Activated T-helper 17 cell treated with anti-CD3 and anti-CD28 coated beads, Interleukin-2, amount 50 U/mL, for 72 hours (primary cell): ENCODE measurements at places on chromosomes 11 and 22. TPM values are rescaled to one million over a fixed set of nuclear protein-coding genes. Genes with fewer than 3 reads are reported as not detected.

- ATAC-seq = no peak
Measured at GRCh38 chr11:112165049-112165448, 1.2 kb upstream of the IL18 start.

DNA sequence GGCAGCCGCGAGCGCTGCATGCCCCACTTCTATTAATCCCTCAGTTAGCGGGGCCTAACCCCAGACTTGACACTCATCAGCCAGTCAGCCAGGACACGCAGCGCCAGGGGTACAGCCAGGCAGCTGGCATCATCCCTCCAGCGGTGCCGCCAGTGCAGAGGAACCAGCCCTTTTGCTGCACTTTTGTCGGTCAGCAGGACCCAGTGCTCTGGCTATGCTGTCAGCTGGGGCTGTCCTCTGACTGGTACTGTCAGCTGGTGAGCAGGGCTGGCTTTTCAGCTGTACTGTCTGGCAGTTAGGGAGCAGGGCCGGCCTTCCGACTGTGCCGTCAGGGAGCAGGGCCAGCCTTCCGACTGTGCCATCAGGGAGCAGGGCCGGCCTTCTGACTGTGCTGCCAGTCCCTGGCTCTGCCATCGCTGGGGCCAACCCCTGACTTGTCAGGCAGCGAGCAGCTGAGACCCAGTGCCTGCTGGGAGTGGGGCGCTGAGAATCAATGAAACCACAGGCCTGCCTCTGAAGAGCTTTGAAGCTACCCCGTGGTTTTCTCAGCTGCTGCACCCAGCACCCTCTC lies 115.4 kb downstream of the KIAA1671 start:
- ATAC-seq = peak; percentile 72

SPON1 gene
- total RNA-seq = 0.90 TPM

DNA sequence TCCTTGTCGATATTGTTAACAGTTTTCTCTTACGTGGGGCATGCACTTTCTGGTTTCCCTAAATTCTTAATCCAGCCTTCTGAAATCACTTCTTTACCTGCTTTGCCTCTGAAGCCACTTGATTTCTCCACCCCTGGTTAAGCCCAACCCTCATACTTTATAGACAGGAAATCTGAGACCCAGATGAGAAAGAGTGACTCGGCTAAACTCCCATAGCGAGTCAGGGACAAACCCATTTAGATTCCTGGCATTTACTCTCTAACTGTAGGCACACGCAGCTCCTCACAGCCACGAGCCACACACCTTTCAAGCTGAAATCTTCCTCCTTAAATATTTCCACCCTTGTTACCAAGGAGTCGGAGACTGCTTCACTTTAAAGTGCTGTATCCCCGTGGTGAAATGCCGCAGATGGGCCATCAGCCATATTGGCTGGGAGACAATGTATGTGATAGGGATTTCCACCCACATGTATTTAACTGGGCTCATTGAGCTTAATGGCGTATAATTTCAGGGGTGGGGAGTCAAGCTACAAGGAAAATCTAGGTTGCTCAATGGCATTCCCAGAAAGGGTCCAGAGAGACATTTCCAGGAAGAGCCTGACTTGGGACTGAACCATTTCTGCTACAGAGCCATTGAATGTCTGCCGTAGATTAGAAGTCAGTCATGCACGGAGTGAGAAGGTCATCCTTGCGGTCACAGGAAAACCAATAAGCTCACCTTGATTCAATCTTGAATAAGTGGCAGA lies 49.9 kb upstream of the GRK3 start:
- no peak for ATAC-seq

DNA sequence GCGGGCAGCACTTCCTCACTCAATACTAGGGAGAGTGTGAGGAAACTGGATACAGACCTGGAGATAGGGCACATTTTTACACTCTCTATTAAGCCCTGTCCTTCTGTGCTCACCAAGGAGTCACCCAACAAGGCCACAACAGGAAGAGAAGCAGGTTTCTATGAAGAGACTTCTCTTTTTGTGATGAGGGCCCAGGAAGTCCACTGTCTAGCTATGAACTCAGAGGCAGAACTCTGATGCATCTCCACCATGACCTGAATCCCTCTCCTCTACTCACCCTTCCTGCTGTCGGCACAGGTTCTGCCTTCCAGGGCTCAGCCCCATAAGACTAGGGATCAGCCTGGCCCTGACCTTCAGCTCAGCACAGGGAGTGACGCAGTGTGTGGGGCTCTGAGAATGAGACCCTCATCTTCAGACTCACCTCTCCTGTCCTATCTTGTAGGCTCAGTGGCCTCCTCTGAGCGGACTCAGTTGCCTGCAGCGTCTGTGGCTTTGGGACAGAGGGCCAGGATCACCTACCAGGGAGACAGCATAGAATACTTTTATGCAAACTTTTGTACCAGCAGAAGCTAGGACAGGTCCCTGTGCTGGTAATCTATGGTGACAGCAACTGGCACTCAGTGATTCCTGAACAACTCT lies 49.3 kb upstream of the IGLL5 start:
- no peak for ATAC-seq

GRCh38 chr11:69040581-69041260 lies 8.0 kb upstream of the TPCN2 start:
- ATAC-seq = peak; percentile 31

DNA sequence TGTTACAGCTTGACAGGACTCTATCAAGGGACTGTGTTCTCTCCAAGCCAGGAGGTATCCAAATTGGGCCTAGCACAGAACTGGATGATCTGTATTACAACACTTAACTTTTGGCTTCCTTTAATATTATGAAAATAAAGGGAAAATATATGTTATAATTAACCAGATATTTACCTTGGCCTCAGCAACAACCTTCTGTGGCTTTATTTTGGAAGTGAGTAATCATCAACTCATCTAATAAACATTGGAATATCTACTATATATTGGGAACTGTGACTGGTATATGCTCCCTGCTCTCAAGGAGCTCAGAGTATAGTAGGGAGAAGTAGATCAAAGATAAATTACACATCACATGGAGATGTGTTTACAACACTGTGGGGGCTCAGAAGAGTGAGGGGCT lies 352.2 kb downstream of the METTL15 start:
- no peak for ATAC-seq

GRCh38 chr11:10439351-10439750 lies 15.7 kb upstream of the AMPD3 start:
- ATAC-seq = no peak

DNA sequence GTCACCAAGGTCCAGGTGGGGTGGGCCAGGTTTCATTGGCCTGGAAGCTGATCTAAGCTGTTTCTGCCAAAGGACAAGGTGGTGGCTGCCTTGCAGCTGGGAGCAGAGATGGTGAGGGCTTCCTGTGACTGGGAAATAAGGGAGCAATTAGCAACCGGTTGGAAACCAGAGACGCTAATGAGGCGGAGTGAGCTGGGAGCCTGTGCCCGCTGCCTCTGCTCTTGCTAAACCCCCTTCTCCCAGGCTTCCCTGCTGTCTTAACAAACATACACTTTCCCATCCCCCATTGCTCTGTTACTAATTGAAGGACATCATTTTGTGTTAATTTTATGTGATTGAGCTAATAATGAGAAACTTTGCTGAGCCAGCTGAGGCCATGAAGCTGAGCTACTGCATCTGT lies 121.8 kb downstream of the INSC start:
- ATAC-seq = no peak

- no peak for ATAC-seq
Measured at GRCh38 chr11:69200331-69201065, 44.8 kb downstream of the SMIM38 start.

KRTAP5-11 gene
- total RNA-seq = not detected

GRCh38 chr11:67267188-67268080 lies 1.2 kb downstream of the GRK2 start:
- ATAC-seq = no peak

- no peak for ATAC-seq
Measured at GRCh38 chr22:43985532-43985931, 30.3 kb downstream of the SAMM50 start.

GRCh38 chr11:74018331-74019005 lies 9.6 kb upstream of the UCP3 start:
- no peak for ATAC-seq

GRCh38 chr11:70233511-70233934 lies 30.4 kb downstream of the FADD start:
- peak; percentile 94 for ATAC-seq

CSNK2A3 gene
- 1.7 TPM for total RNA-seq

DNA sequence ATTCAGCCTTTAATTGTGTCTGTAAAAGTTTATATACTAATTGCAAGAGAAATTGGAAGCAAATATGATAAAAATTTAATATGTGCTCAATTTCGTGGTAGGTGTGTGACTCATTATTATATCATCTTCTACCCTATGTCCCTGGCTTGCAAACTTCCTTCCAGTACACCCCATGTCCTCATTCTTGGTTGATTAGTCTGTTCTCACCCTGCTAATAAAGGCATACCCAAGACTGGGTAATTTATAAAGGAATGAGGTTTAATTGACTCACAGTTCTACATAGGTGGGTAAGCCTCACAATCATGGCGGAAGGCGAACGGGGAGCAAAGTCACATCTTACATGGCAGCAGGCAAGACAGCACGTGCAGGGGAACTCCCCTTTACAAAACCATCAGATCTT lies 11.9 kb downstream of the MRGPRX3 start:
- no peak for ATAC-seq
